ENCODE measurements at places on chromosomes 3 and 15. TPM values are rescaled to one million over a fixed set of nuclear protein-coding genes. Genes with fewer than 3 reads are reported as not detected.

DNA sequence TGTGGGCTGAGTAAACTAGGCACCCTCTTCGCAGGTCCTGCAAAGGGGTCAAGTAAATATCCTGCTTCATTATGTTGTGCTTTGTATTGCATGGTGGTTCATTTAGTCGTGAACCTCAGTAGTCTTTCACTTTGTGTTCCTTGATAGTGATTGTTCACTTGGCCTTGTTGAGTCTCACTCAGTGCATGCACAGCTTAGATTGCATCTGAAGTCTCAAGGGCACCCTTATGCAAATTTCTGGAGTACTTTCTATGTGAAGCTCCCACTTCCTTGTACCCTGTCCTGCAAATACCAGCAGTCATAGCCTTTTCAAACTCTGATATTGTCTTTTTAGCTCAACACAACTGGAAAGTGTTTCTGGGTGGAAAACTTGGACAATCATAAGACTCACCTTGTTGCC lies 519.2 kb downstream of the NAALADL2 start:
- no peaks in the 10 kb centered on the region for H3K36me3 ChIP-seq
- H3K4me3 ChIP-seq = no peak overlapping the region
- H3K27me3 ChIP-seq = no peaks in the 10 kb centered on the region
- no peak overlapping the region for H3K27ac ChIP-seq

GRCh38 chr3:31077826-31078225 lies 183.4 kb upstream of the GADL1 start:
- no peak overlapping the region for H3K4me3 ChIP-seq
- no peak for DNase-seq
- H3K36me3 ChIP-seq = no peaks in the 10 kb centered on the region
- no peaks in the 10 kb centered on the region for H3K27me3 ChIP-seq
- no peak overlapping the region for H3K27ac ChIP-seq
- no peaks in the 10 kb centered on the region for H3K4me1 ChIP-seq

SGO1 gene
- 16.5 TPM for total RNA-seq

DNA sequence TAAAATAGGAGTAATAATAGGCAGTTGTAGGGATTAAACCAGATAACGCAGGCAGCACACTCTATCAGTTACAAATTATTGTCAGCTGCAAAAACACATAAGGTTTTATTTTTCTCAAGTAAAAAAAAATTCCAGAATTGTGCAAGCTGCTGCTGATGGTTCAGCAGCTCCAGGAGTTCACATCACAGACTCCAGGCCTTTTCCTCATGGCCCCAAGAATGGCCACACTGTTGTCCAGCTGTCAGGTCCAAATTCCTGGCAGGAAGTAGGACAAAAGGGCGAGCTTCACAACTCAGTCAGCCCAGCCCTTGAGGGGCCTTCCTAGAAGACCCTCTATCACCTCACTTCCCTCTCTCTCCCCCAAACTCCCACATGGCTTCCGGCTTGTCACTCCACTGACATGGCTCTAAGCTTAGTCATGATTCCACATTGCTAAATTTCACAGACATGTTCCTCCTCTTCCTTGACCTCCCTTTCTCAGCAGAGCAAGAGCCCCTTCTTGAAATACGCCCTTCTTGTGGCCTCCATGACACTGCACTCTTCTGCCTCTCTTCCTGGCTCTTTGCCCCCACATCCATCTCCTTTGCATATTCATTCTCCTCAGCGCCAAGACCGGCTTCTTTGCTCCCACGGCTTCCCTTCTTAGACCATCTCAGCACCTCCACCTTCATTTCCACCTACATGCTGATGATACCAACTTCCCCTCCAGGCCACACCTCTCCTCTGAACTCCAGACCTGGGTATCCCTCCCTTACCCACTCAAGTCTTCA lies 27.4 kb upstream of the FAM174B start:
- no peaks in the 10 kb centered on the region for H3K27me3 ChIP-seq
- H3K4me3 ChIP-seq = no peak overlapping the region
- H3K27ac ChIP-seq = no peak overlapping the region
- no peaks in the 10 kb centered on the region for H3K4me1 ChIP-seq
- no peak for DNase-seq
- no peaks in the 10 kb centered on the region for H3K36me3 ChIP-seq

DNA sequence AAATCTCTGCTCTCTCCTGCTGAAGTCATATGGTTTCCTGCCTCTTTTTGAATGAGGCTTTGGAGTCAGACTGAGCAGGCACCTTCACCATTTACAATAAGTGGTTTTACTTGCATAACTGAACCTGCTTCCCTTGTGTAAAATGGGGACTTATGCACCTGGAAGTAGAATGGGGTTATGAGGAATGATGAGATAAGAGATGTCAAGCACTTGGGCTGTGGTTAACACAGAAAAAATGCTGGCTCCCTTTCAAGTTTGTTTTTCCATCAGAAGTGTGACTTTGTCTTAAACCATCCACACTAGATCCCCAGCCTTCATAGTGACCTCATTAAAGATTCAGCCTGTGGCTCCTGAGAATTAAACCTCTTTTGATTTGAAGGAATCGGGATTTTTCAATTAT lies 5.2 kb downstream of the EXOSC7 start:
- no peak for DNase-seq
- peak overlapping the region; percentile 34 for H3K4me3 ChIP-seq
- H3K27me3 ChIP-seq = no peaks in the 10 kb centered on the region
- H3K36me3 ChIP-seq = peaks cover 8% of the 10 kb centered on the region
- H3K4me1 ChIP-seq = peaks cover 29% of the 10 kb centered on the region
